ENCODE measurements at places on chromosomes 12 and 14.

- DNase-seq, result no peak
Measured at GRCh38 chr12:45327823-45328383, 112.0 kb downstream of the ANO6 start.

DNA sequence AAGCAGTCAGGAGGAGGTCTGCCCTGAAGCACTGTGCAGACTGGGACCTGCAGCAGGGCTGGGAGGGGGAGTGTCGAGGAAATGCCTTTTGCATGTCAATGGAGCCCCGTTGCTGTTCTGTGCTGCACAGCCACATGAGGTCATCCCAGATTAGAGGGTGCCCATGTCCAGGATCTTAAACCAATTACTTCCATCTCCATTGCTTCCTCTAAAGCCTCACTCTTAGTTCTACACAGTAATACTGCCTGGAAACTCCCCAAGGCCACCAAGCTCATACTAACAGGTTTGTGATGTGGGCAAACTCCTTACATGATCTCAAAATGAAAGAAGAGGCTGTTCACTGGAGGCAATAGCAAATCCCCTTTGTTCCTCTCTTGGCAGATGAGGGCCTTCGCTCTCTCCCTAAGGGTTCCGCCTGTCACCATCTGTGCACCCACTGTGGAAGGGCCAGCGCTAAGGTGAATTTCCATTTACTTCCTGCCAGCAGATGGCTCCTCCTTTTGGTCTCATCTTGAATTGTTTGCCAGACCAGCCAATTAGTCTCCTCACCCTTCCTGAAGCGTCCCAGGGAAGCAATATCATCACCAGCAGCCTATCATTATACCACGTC is 35.4 kb upstream of the LTA4H start:
- peak; percentile 44 for DNase-seq

DNA sequence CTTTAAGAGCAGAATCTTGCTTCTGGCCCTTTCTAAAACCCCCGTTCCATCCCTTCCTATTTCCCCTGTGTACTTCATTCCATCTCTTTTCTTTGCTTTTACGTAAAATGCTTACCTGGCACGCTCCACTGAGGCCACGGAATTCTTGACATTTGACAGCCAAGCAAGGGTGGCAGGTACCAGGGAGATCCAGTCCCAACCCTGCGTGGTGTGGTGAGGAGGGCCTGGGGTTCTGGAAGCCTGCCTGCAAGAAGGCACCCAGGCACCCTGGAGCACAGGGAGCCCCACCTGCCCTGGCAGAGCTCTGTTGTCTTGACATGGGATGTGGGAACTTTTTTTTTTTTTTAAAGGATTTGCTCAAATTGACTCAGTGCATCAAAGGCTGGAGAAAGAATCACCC is 48.6 kb downstream of the ITPK1 start:
- no peak for DNase-seq

GRCh38 chr12:92074889-92075288 is 70.8 kb downstream of the BTG1 start:
- no peak for DNase-seq

DNA sequence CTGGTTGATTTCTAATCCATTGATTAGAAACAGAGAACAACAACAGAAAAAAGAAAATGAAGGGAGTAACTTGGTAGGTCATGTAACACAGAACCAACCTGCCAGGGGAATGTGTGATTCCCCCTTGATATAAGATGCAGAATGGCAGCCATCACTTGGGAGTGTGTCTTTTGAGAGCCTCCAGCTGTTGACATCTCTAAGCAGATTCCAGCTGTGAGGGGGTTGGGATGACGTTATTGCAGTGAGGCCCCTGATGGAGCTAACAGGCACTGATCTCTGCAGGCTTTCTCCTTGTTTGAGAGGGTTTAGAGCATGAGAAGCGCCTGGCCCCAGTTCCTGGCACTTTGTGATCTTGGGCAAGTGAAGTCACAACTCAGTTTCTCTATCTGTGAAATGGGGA is 124.9 kb downstream of the PELI2 start:
- no peak for DNase-seq

GRCh38 chr14:101922866-101923265 is 41.5 kb upstream of the DYNC1H1 start:
- DNase-seq, result no peak

GRCh38 chr14:40252817-40253447 is 820.7 kb upstream of the FBXO33 start:
- no peak for DNase-seq

GRCh38 chr12:98438656-98439230 is 76.6 kb upstream of the TMPO start:
- DNase-seq, result no peak

GRCh38 chr12:13041224-13041623 is 3.0 kb upstream of the FAM234B start:
- DNase-seq, result no peak

GRCh38 chr12:79927772-79928474 is 7.0 kb downstream of the PPP1R12A start:
- no peak for DNase-seq
